ENCODE measurements at places on chromosomes 5 and 9.

GRCh38 chr9:4559261-4560182 lies 69.3 kb downstream of the SLC1A1 start:
- DNase-seq: no peak

GRCh38 chr5:76085243-76085579 lies 2.0 kb downstream of the SV2C start:
- DNase-seq: no peak

- no peak for DNase-seq
Observed at GRCh38 chr9:71955300-71955915, 44.0 kb downstream of the C9orf85 start.

- DNase-seq: no peak
Observed at GRCh38 chr5:43572357-43572756, 15.5 kb upstream of the PAIP1 start.

GRCh38 chr9:126261584-126262356 lies 64.9 kb upstream of the MVB12B start:
- DNase-seq: no peak

DNA sequence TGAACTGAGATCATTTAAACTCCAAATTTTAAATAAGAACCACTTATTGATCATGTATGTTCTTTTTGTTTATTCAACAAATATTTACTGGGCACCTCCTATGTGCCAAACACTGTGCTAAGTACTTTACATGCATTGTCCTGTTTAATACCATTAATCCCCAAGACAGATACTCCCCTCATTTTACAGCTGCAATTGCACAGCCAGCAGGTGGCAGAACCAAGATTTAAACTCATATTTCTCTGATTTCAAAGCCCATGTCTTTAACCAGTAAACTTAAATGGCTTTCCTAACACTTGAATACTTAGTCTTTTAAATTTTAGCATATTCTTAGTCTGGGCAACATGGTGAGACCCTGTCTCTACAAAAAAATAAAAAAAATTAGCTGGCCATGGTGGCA lies 43.4 kb upstream of the KIAA1958 start:
- peak; percentile 27 for DNase-seq

DNA sequence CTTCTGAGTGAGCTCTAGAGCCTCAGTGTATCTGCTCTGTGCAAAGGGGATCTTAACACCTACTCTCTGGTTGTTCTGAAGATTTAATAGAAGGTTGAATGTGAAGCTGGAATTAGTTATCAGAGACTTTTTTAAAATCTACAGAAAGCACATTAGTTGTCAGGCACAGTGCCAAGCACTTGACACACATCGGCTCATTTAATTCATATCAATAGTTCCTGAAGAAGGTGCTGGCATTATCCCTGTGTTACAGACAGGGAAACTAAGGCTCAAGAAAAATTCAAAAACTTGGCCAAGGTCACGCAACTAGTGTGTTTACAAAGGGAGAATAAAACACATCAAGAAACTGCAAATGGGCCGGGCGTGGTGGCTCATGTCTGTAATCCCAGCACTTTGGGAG lies 80.2 kb downstream of the FGF18 start:
- no peak for DNase-seq

GRCh38 chr9:1303932-1304331 lies 253.8 kb downstream of the DMRT2 start:
- DNase-seq: no peak

- DNase-seq: no peak
Observed at GRCh38 chr5:112978836-112979235, 2.2 kb downstream of the DCP2 start.

DNA sequence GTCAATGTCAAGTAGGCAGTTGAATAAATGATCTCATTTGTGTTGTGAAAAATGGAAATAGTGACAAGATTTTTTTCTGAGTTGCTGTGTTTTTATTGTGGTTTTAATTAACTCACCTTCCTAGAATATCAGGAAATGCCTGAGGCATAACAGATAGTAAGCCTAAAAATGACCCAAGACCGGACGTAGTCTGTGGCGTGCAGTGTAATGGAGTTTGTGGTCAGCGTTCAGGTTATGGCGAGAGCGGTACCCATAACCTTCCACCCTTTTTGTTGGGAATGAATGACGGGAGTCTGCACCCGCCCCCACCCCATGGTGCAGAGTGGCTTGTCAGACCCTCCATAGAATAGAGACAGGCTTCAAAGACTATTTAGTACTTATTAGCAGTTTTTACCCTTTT lies 119.3 kb downstream of the GALNT10 start:
- no peak for DNase-seq

DNA sequence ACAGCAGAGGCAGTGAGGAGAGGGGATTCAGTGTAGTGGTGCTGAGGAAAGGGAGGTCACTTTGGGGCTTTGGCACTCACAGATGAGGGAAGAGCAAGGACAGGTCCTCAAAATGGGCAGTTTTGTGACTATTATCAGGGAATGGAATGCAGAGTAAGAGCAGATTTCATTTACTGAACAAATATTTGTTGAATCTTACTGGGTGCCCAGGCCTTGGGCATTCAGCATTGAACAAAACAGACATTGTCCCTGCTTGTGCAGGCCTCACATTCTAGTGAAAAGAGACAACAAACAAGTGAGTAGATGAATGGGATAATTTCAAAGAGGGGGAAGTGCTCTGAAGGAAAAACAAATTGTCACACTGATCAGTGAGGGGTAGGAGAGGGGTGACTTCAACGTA lies 404.1 kb downstream of the DMRT2 start:
- DNase-seq: no peak

Data from GM03348 (cell line).